NCI-H1105 treated with DMSO at 0.1 percent for 48 hours (cell line): ENCODE measurements at places on chromosomes 4 and X.

DNA sequence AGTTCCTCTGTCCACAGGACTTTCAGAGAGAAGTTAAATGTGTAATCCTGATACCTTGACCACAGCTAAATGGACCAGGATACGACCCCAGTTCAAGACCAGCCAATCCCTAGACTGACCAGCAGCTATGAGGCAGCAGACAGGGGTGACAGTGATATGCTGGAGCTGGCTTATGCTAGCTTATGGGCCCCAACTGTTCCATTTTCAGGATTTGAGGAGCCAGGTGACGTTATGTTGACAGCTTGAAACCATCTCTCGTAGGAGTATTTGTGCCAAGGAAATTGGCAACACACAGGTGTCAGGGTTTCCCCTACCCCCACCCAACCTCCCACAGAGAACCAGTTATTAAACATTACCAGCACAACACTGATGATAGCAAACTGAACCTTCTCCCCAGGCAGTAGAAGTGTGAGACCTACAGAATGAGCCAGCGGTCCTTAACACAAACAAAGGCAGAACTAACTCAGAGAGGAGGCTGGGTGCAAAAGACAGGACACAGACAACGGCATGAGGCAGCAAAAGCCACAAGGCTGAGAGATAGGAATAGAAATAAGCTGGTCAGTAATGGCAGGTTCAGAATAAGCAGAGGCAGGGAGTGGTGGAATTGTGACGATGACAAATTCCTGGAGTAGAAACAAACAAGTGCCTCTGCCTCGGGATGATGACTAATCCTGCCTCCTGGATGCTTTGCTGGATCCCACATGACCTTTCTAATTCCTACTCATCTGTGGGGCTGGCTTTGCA, 85.6 kb upstream of the CPEB2 start:
- no peak for DNase-seq

GRCh38 chrX:120213438-120214265, 37.0 kb upstream of the ZBTB33 start:
- DNase-seq, result peak; percentile 46

GRCh38 chr4:56433280-56433679, 2.1 kb downstream of the PPAT start:
- no peak for DNase-seq

- no peak for DNase-seq
Observed at GRCh38 chr4:183635321-183635720, 23.7 kb downstream of the RWDD4 start.

DNA sequence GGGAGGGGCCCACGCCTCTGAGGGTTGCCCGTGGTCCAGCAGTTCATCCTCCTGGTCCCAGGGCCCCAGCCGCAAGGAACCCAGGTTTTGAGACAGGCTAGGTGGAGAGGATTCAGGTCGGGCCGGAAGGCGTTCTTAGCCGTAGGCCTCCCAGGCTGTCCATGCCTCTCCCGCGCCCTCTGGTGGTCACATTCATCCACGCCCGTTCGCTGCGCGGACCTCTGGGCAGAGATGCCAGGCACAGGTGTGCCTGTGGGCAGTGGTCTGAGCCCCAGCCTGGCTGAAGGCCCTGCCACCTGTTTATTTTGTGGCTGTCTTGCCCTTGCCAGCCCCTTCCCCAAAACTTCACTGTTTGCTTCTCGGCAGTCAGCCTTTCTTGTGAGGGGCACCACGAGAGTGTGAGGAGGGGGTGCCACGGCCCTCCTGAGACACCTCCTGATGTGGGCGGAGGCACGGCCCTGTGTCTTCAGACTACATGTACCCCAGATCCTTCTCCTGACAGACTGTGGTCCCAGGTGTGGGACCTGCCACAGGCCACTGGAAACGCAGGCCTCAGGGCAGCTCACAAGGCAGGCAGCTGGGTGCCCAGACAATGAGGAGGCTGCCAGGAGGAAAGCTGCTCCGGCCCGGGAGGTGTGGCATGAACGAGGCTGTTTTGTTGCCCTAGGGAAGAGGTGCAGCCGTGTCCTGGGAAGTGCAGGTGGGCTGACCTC, 5.0 kb downstream of the UVSSA start:
- peak; percentile 43 for DNase-seq

DNA sequence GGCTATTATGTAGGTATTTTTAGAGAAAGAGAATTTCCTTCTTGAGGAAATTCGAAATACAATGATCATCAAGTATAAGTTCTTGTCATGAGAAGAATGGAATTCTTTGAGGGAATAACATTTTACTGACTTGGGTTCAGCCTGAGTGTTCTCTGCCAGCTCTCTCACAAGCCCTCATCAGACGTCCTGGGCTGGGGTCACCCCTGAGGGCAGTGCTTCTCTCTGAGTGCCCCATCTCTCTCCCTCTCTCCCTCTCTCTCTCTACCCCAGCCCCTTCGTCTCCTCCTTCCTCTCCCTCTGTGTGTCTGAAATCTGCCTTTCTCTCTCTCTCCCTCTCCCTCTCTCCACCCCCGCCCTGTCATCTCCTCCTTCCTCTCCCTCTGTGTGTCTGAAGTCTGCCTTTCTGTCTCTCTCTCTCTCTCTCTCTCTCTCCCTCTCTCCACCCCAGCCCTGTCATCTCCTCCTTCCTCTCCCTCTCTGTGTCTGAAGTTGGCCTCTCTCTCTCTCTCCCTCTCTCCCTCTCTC, 241.7 kb upstream of the PSAPL1 start:
- DNase-seq, result no peak

DNA sequence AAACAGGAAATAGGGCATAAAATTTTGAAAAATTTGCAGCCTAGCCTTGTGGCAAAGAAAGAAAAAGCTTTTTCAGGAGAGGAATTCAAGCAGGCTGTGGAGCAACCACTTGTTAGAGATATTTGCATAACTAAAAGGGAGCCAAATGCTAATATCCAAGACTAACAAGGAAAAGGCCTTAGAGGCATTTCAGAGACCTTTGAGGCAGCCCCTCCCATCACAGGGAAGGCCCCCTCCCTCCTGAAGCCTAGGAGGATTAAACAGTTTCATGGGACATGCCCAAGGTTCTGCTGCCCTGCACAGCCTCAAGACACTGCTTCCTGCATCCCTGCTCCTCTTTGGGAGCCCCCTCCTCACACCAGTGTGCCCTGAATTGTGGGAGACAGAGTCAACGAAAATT, 275.4 kb upstream of the SFRP2 start:
- DNase-seq, result no peak

DNA sequence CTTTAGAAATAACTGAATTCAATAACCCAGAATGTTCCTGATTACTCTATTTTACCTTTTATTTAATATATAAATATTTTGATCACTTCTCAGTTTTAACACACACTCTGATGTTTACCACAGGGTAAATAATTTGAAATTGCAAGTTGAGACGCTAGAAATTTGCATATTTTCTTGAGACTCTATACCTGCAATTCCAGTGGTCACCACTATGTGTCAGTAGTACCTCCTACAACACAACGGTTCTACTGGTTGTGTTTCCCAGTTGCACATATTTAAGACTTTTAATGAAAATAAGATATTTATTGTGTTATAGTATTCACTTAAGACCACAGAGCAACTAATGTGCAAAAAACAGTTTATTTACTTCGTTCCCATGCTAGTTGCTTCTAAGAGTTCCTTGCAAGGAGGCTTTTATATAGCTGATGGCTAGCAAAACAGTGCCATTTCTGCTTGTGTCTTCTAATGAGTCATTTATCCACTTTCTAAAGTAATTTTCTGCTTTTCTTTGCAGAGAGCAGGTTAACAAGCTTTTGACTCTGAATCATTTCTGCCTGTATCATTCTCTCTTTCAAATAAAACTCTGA, 98.9 kb upstream of the PDLIM3 start:
- DNase-seq, result no peak

DNA sequence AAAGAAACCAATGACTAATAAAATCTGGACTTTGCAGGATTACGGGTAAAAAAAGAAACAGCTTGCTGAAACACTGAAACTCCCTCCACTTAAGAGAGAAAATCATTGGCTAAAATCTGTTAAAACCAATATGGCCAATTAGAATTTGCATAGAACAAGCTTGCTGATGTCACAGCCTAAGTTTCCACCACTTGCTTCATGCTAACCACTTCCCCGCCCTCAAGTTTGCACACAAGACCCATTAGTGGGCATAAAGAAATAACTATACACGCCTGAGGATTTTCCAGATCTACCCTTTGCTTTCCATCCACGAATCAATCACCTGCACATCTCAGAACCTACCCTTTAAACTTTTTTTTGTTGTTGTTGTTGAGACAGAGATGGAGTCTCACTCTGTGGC, 42.7 kb upstream of the PHEX start:
- DNase-seq, result no peak

DNA sequence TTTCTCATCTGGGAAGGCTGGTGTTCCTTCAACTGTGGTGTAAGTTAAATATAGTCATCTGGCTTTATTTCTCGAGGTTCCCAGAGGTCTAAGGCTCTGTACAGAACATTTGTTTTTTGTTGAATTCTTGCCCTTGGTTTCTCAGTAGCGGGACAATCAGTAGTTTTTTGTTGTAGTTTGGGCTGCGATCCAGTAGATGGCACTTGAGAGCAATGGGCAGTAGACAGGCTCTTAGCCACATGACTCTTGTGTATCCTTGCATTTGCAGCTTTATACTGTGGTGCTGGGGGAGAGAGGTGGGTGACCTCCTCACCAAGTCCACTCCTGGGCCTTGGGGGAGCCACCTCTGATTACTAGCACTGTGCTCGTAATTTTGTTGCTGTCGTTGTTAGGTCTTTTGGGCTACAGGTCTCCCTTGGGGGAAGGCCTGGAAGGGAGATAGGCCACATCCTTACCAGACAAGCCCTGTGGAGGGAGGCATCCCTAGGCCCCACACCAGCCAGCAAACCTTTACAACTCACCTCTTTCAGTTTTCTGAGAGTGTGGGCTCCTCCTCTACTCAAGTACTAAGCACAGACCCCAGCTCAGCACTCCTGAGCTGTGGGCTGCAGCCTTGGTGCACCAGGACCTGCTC, 8.1 kb downstream of the ETDB start:
- DNase-seq, result peak; percentile 17

DNA sequence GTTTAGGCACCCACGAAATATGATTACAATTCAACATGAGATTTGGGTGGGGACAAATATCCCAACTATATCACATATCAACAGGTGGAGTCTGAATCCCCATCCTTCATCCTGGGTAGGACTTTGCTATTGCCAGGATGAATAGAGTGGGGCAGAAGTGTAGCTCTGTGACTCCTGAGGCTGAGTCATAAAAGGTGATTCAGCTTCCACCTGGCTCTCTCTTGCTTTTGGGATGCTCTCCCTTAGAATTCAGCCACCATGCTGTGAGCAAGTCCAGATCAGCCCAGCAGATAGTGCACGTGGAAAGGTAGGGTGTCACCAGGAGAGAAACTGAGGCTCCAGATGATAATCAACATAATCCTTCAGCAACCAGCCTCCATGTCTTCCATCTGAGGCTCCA, 193.8 kb upstream of the BCOR start:
- no peak for DNase-seq

GRCh38 chrX:17033225-17033624, 86.8 kb downstream of the REPS2 start:
- DNase-seq, result no peak

GRCh38 chrX:68868902-68869800, 40.3 kb downstream of the EFNB1 start:
- no peak for DNase-seq

- DNase-seq, result no peak
Observed at GRCh38 chr4:133865612-133866327, 335.8 kb downstream of the PABPC4L start.

DNA sequence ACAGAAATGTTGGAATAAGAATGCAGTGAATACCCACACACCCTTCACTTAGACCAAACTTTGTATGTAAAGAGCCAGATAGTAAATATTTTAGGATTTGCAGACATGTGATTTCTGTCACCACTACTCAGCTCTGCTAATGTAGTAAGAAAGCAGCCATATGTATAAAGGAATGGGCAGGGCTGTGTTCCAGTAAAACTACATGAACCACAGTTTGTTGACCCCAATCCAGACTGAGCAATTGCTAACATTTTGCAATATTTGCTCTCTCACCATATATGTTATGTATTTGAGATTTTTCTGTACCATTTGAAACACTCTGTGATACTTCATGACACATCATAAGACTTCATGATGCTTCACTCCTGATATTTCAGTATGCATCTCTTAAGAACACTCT, 32.0 kb upstream of the TBC1D1 start:
- no peak for DNase-seq

GRCh38 chr4:24570172-24570571, 14.2 kb downstream of the DHX15 start:
- no peak for DNase-seq

DNA sequence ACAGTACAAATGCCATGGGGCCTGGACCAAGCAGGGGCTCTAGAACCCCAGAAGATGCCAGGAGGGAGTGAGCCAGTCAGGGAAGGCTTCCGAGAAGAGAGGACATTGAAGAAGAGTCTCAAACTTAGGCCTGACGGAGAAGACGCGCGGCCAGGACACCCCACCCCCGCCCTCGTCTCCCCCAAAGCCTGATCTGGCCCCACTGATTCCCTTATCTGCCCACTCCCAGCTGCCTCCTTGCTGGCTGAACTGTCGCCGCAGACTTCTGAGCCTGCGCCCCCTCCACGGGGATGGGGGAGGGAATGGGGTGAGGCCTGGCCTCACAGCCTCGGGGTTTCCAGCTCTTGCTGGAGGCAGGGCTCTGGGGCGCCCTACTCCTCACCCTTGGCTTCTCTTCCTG, 3.6 kb upstream of the GATA1 start:
- DNase-seq, result no peak

- DNase-seq, result no peak
Observed at GRCh38 chr4:53039741-53040458, 177.8 kb downstream of the RASL11B start.

GRCh38 chr4:121479808-121480207, 99.0 kb upstream of the QRFPR start:
- no peak for DNase-seq

- DNase-seq, result no peak
Observed at GRCh38 chr4:80213117-80213815, 16.0 kb downstream of the PRDM8 start.

GRCh38 chrX:109619771-109620170, 5.2 kb downstream of the KCNE5 start:
- DNase-seq, result no peak

DNA sequence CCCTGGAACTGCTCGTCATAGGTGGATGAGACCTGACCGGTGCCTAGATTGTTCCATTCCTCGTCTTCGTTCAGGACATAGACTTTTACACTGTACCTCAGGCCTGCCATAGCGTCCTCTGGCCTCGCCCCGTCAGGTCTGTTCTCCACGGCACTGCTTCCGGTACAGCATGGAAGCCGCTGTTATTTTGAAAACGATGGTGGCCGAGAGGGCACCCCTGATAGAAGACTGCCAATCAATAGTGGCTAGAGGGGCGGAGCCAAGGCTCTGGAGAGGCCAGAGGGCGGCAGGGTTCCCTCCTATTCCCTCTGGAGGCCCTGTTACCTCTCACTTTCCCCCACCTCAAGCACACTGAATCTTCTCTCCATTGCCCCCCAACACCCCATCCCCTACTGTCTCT, at the start of gene PPP4R3C:
Gene PPP4R3C (minus strand): TSS at position 155 of the 400 bp plus-strand sequence. CDS start 45 bp downstream, at position 110.
- DNase-seq, result no peak

GRCh38 chr4:182671749-182672148, 245.4 kb downstream of the DCTD start:
- no peak for DNase-seq

GRCh38 chrX:148615491-148615890, 115.1 kb downstream of the AFF2 start:
- no peak for DNase-seq

- peak; percentile 44 for DNase-seq
Observed at GRCh38 chr4:107913283-107913899, 18.0 kb upstream of the CYP2U1 start.

- DNase-seq, result no peak
Observed at GRCh38 chrX:9207142-9207541, 173.2 kb upstream of the FAM9B start.
